GOT3 (cell line): ENCODE measurements at places on chromosomes 1 and 21.

DNA sequence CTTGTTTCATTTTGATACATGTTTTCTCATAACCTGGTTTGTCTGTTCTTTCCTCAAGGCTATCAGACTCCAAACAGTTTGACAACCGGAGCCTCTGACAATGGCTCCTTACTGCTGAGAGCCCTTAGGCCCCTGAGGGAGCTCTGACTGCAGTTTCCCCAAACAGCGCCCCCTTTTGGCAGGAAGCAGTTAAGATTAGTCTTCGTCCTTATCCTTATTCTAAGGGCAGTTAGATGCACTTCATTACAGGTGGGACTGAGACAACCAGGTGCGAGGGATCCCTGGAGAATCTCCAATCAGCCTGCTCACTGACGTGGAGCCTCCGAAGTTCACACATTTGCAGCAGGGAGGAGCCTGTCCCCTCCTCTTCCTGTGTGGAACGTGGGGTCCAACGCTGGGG lies 393.1 kb downstream of the BRINP3 start:
- no peak for DNase-seq

DNA sequence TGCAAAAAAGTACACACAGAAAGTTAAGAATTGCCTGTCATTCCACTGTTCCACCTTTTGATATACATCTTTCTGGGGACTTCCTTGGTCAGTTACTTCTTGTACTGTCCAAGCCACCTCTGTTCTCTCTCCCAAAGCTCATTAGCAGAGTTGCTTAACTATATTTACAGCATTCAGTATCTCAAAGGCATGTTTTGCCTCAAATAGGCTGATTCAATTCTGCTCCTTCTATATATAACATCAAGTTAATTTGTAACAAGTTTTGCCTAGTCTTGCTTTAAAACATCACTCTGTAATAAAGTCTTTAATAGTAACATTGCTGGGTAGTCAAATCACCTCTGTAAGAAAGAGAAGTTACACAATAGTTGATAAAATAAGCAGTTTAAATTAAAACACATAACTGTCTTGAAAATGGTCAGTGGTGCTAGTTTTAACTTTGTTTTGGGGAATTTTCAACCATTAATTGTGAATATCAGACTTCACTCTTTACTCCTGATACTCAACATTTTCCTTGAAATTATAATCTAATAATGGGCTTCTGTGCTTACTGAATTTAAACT lies 35.7 kb downstream of the EDARADD start:
- no peak for DNase-seq

DNA sequence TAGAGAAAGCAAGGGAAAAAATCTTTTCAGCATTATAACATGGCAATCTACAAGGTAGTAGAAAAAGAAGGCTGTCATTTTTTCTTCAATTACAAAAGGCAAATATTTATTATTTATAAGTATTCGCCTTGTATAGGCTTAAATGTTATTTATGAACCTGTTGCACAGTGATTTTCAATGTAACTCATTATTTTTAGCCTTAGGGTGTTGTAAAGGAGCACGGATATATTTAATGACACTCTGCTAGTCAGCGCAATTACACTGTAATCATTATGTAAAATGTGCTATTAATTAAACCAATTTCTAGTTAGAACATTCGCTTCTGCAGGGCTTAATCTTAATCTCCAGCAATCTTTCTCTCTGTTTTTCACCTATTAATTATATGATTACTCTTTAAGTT lies 145.0 kb downstream of the ATG4C start:
- no peak for DNase-seq

DNA sequence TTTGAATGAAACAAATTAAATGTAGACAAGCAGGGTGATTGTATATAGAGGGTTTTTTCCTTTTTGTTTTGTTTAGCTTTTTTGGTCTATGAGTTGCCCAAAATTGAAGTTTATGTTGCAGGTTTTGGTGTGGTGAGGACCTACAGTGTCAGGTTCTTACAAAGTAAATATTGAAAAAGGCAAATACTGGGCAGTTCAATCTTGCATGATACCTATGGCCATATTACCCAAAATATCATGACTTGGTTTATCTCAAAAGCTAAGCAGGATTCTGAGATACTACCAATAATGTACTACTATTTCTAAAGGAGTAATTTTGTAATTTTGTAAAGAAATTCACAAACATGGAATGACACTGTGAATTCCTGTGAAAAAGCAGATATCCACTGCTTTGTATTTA lies 1.8 kb downstream of the DNAJB4 start:
- DNase-seq: no peak

DNA sequence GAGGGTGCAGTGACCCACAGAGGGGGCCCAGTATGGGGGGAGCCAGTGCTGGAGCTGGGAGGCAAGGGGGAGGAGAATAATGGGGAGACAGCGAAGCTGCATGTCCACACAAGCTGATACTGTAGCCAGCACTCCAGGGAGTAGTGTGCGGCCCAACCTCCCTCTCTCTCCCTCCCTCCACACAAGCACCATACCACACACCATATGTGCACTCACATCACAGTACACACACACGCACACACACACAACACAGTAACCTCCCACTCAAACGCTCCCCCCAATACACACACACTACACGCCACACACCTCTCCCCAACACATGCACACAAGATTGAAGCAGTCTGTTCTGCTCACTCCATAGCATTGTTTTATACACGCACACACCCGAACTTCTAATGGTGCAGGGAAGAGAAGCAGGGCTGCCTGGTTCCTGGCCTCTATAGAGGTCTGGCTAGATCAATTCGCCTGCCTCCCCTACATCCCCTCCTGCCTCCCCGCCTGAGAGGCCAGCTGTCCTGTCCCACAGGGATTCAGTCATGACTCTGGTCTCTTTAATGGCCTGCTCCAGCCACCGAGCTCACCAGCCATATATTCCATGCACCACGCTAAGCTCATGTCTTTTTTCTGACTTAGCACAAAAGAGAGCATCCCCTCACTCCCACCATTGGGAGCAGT lies 3.8 kb downstream of the NCDN start:
- DNase-seq: no peak

DNA sequence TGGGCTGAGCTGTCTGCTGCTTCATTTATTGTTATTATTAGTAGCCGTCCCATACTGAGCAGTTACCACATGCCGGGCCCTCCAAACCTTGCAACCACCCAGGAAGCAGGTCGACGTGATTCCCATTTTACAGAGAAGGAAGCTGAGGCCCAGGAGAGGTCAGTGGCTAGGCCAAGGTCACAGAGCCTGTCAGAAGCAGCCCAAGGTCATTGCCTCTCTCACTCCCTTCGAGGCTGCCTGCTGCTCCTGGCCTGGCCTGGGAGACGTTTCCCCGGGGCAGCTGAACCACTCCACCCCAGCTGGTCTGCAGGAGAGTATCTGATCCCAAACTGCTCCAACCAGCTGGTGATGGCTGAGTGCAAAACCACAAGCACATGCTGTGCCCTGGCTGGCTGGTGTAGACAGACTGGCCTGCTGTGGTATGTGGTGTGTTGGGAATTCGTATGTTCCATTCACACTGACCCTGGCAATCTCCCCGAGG lies 6.5 kb downstream of the PADI4 start:
- DNase-seq: no peak

DNA sequence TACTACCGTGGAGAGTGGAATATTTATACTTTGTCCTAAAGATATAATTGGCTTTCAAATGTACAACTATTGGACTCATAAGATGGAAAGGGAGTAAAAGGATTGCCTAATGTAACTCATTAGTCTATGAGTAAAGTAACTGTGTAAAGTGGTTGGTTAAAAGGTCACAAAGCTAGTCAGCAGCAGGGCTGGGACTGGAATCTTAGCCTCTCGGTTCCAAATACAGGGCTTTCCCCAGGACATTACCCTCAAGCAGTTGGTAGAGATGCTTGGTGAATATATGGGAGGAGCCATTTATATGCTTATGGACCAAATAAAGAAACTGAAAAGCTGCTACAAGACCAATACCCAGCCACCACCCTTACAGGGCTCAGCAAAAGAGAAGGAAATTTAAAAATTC lies 283.7 kb downstream of the HLX start:
- DNase-seq: no peak

- DNase-seq: no peak
These were observed 210.9 kb downstream of the LTN1 start for GRCh38 chr21:28781602-28782276.

- DNase-seq: no peak
These were observed 31.4 kb upstream of the LEPR start for GRCh38 chr1:65388908-65389695.

DNA sequence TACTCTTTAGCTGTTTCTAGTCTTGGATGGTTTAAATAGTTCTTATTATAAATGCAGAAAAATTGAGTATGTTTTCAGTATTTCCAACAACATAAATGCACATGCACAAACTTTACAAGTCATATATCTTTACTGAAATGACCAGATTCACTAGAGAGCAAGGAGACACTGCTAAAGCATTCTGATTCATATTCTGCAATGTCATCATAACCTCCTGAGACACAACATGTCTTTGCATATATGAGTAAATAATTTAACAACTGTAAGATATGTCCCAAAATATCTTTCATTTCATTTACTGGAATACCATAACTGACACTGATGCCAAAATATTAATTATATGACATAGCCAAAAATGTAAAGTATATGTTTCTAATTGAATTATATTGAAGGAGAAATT lies 16.8 kb upstream of the SAMSN1 start:
- no peak for DNase-seq

GRCh38 chr1:24632832-24633175 lies 10.3 kb upstream of the SRRM1 start:
- DNase-seq: no peak

- DNase-seq: no peak
These were observed 76.3 kb downstream of the ZP4 start for GRCh38 chr1:237814319-237814924.

DNA sequence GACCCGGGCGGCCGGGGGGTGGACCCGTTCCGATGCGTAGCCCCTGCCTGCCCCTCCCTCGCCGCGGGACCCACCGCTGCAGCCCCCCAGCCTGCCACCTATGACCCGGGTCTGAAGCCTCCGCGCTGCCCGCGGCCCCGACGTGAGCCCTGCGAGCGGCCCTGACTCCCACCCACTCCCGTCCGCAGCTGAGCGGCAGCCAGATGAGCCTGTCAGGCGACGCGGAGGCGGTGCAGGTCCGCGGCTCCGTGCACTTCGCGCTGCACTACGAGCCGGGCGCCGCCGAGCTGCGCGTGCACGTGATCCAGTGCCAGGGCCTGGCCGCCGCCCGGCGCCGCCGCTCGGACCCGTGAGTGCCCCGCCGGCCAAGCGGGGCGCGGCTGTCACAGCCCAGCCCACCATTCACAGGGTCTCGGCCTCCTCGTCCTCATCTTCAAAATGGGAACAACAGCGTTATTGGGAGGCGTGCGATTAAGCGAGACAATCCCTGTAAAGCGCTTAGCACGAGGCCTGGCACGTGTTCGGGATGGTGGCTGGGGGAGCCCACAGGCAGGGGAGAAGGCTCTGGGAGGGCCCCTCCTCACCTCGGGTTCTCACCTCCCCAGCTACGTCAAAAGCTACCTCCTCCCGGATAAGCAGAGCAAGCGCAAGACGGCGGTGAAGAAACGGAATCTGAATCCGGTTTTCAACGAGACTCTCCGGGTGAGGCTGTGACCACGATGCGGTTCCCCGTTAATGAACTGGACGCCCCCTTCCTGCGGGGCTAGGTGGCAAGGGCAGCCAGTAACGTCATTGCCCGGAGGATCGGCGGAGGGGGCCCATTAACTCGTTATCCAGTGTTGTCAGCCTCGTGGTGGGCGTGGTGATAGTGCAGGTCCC lies 8.2 kb downstream of the SYTL1 start:
- DNase-seq: no peak

GRCh38 chr21:33849834-33850233 lies 65.8 kb downstream of the ATP5PO start:
- DNase-seq: no peak

- DNase-seq: no peak
These were observed 66.6 kb upstream of the ADAMTS5 start for GRCh38 chr21:27033471-27033870.

DNA sequence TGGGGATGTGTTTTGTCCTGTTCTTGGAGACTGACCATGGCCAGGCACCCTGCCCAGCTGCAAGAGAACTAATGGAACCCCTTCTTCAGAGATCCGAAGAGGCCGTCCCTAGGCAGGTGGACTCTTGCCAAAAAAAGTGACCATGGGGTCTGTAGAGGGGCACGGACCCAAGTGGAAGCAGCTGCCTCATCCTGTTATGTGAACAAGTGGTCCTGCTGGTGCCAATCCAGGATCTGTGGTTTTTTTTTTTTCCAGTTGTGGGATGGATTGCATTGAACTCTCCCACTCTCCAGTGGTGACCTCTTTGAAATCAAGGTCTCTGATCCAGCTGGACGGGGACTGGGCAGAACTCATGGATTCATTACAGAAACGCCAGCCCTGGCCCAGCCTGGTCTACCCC lies 71.2 kb downstream of the ARHGEF10L start:
- DNase-seq: no peak

DNA sequence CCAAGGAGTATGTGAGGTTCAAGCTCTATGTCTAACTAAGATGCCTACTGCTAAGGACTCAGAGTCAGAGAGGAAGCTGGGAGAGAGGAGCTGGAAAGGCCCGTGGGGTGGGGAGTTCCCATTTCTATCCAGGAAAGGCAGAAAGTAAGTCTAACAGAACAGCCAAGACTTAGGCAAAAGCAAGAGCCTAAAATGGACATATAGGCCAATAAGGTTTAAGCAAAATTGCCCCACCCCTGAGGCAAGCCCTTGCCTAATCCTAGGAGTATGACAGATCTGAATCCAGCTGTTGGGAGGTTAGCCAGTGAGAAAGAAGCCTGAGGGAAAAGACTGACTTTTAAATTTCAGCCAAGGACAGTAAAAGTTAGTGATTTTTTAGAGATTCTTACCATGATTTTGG lies 1.6 kb upstream of the KLHDC9 start:
- no peak for DNase-seq

- no peak for DNase-seq
These were observed 1.4 kb downstream of the DESI2 start for GRCh38 chr1:244654108-244655038.

GRCh38 chr1:151620286-151620685 lies 8.4 kb downstream of the SNX27 start:
- no peak for DNase-seq

DNA sequence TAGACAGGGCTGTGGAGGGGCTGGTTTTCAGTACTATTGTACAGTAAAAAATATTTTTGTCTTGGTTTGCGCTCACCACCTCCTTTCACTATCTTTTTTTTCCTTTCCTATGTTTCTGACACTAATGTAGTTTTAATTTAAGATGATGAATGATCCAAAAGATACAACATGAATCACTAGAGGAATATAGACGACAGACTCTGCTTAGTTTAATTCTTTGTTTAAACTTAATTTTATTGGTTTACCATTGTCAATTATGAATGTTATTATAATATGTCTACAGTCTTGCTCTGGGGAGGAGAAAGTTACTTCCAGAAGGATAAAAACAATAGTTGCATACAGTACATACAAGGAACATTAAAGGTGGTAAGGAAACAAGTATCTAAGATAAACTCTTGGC lies 682.4 kb upstream of the ADGRL4 start:
- DNase-seq: no peak

DNA sequence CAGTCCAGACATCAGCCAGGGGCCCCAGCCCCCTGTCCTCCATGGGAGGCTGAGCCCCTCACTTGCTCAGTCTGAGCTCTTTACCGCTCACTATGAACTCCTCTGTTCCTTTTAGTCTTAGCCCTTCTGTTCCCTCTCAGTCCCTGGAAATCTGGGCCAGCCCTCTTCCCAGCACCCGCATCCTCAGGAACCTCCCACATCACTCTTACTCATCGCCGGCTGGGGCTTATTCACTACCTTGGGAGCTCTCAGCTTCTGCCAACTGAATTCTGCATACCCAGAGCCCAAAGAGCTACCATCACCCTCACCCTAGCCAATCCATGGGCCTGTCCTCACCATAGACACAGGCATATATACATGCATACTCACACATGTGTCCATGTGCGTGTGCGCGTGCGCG lies 11.5 kb downstream of the KNCN start:
- DNase-seq: peak; percentile 15

GRCh38 chr1:50779801-50780200 lies 180.3 kb downstream of the FAF1 start:
- DNase-seq: no peak
